ENCODE measurements at places on chromosomes 5 and 9.

DNA sequence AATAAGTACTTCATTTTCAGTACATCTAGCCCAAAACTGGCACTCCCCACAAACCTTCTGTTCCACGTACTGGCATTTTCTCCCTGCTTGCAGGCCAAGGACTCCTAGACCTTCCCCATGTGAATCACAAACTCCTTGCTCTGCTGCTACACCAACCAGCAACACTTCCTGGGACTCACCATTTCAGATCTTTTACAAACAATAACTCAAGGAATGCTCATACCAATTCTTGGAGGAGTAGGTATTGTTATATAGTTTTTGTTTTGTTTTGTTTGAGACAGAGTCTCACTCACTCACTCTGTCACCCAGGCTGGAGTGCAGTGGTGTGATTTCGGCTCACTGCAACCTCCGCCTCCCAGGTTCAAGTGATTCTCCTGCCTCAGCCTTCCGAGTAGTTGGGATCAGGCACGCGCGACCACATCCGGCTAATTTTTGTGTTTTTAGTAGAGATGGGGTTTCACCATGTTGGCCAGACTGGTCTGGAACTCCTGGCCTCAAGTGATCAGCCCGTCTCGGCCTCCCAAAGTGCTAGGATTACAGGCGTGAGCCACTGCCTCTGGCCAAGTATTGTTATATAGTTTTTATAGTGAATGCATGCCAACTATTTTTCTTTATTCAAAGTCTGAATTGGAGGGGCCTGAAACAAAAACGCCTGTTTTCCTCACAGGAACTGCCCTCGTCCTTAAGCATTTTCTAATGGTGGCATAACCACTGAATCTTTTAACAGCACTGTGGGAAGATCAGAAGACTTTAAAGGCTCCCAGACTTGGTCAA lies 210.8 kb downstream of the TSSK1B start:
- no peak for DNase-seq

DNA sequence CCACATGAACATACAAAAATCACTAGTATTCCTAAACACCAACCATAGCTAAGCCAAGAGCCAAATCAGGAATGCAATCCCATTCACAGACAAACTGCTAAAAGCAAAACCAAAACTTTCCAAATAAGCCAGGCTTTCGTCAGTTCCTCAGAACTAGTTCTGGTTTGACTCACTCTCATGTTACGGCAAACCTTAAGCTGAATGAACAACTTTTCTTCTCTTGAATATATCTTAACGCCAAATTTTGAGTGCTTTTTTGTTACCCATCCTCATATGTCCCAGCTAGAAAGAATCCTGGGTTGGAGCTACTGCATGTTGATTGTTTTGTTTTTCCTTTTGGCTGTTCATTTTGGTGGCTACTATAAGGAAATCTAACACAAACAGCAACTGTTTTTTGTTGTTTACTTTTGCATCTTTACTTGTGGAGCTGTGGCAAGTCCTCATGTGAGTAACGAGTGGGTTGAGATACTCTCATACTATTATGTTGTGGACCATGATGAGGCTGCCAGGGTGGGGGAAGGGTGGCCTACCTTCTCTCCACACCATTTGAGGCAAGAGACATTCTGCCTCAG lies at the start of gene PDCD1LG2:
TSS of gene PDCD1LG2 (plus strand) at position 172 of the 572 bp plus-strand sequence. CDS start 12,016 bp downstream, outside the sequence.
- DNase-seq, result no peak

- DNase-seq, result no peak
Observed at GRCh38 chr5:160685219-160685618, 166.8 kb downstream of the ATP10B start.

DNA sequence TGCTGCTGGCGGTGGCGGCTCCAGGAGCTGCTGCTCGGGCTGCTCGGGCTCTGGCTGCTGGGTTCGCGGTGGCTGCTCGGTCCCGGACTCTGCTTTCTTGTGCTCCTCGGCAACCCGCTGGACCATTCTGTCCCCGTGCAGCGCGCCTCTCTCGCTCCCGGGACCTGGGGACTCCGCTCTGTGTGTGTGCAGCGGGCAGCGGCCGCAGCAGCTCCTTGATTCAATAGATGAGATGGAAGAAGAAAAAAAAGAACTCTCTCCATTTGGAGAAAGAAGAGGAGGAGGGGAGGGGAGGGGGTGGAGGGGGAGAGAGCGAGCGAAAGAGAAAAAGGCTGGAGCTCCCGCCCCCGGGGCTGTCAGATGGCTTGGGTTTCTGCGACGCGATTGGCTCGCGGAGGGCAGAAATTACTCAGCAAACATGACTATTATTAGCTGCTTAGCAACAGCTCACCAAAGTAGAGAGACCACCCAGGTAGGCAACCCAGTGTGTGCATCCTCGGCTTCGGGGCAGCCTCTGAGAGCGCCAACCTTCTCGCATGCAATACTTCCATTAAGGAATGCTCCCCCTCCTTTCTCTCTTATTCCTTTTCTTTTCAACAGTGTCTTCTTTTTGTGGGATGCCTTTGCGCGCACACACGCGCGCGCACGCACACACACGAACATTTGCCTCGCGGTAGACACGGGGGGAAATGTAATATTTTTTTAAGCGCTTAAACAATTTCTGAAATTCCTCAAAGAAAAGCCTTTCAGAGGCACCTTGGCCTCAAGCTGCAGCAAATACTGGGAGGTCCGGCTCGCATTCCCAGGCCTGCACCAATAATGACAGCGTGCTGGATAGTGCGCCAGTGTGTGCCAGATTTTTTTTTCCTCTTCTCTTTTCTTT lies 7.6 kb downstream of the PTCH1 start:
- peak; percentile 97 for DNase-seq

GRCh38 chr5:13217636-13218035 lies 726.9 kb downstream of the DNAH5 start:
- DNase-seq, result no peak

GRCh38 chr9:123933440-123934212 lies 3.7 kb upstream of the DENND1A start:
- no peak for DNase-seq

GRCh38 chr9:134371731-134372130 lies 45.5 kb downstream of the RXRA start:
- DNase-seq, result no peak

DNA sequence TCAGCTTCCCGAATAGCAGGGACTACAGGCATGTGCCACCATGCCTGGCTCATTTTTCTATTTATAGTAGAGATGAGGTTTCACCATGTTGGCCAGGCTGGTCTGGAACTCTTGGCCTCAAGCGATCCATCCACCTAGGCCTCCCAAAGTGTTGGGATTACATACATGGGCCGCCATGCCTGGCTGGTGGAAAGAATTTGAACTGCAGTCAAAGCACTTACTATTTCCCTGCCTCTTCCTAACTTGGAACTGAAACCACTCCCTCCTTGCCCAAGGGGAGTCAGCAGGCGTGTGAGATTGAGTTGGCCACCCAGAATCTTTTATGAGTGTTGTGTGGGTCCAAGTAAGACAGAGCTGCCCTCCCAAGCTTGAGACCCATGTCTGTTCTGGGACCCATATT lies 86.1 kb upstream of the PTPN3 start:
- DNase-seq, result no peak

DNA sequence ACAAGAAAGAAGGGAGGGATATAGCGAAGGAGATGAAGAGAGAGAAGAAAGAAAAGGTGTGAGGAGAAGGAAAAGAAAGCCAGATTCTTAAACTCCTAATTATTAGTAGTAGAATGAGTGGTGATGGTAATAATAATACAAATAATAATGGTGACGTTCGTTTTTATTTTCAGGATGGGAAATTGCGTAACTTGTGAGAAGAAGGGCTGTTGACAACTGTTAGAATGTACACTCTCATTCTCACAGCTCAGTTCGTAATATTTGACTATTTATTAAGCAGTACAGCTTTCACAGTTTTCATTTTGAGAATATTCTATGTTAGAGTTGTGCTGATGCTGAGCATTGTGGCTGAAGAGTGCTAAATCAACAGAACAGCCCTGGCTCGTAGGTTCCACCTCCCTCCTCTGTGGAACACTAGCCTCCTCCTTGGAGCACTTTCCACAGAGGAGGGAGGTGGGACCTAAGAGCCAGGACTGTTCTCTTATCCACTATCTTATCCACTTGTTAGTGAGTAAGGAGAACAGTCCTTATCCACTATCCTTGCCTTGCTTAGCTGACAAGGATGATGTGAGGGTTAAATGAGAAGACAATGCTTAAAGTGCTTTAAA lies 258.3 kb upstream of the VLDLR start:
- no peak for DNase-seq

GRCh38 chr5:150489360-150490295 lies 18.3 kb upstream of the NDST1 start:
- no peak for DNase-seq

- DNase-seq, result no peak
Observed at GRCh38 chr5:177600508-177601018, 631 bp downstream of the B4GALT7 start.

- no peak for DNase-seq
Observed at GRCh38 chr9:22921742-22922141, 475.1 kb downstream of the DMRTA1 start.

DNA sequence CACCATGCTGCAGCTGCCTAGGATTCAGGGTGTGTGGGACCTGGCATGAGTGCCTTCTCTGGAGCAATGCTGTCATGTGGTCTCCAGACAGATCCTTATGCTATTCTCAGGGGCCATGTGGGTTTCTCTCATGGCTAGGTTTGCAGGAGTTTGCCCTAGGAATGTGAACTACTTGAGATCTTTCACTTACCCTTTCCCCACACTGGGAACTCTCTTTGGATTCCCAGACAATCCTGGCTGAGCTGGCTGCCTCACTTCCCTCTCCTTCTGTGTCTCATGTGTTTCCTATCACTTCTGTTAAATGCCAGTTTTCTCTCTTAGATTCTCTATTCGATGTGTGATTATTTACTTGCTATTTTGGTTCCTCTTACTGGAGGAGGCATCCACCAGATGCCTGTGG lies 270.2 kb upstream of the RASA1 start:
- no peak for DNase-seq

- no peak for DNase-seq
Observed at GRCh38 chr9:68844157-68844556, 139.1 kb downstream of the PIP5K1B start.

GRCh38 chr9:36164989-36165388 lies 4.2 kb upstream of the CCIN start:
- DNase-seq, result no peak

- DNase-seq, result no peak
Observed at GRCh38 chr9:26669701-26670670, 222.6 kb downstream of the CAAP1 start.

GRCh38 chr5:178461004-178461730 lies 129.0 kb downstream of the COL23A1 start:
- no peak for DNase-seq

DNA sequence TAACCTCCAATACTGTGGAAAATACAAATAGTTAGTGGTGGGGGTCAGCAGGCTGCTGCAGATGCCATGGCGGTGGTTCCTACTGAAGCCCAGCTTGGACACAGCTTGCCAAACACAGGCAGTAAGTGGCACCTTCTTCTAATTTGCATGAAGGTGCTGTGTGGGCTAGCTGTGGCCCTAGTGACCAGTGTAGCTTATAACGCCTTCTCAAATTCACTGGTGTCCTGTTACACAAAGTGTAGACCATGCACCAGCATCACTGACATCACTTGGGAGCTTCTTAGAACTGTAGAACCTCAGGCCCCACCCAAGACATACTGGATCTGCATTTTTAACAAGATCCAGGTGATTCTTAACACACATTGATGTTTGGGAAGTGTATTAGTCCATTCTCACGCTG lies 58.8 kb upstream of the TGFBR1 start:
- DNase-seq, result no peak

- no peak for DNase-seq
Observed at GRCh38 chr5:78649211-78649695, 681 bp upstream of the LHFPL2 start.

DNA sequence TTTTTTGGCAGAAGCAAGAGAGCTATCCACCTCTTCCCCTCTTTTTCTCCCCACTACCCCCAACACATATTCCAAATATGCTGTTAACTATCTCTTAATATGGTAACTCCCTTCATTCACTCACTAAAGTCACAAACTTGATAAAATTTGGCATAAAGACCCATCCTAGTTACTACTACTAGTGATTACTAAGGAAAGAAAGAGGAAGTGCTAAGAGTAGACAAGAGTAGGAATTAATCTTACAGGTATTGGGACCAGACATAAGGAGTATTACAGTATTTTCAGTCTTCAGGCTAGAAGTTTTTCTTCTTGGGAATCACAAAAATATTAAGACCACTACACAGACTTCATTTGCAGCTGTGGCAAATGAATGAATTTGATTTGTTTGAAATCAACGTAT lies 2.2 kb downstream of the ADAMTS6 start:
- DNase-seq, result no peak

GRCh38 chr9:37956904-37957663 lies 53.2 kb upstream of the SLC25A51 start:
- no peak for DNase-seq

DNA sequence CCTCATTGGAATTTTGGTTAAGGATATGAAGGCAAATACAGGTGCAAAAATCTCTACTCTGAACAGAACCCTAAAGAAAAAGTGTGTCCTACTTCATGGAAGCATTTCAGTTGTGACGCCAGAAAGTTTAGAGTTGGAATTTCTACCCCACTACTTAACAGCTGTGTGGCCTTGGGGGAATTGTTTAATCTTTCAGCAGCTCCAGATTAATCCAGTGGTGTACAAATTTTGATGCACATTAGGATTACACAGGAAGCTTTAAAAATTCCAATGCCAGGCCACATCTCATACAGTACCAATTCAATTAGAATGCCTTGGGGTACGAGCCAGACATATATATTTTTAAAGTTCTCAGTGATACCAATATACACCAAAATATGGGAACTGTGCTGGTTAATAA lies 266.1 kb downstream of the EDIL3 start:
- DNase-seq, result no peak

- DNase-seq, result no peak
Observed at GRCh38 chr5:132214491-132214890, 13.2 kb downstream of the P4HA2 start.

DNA sequence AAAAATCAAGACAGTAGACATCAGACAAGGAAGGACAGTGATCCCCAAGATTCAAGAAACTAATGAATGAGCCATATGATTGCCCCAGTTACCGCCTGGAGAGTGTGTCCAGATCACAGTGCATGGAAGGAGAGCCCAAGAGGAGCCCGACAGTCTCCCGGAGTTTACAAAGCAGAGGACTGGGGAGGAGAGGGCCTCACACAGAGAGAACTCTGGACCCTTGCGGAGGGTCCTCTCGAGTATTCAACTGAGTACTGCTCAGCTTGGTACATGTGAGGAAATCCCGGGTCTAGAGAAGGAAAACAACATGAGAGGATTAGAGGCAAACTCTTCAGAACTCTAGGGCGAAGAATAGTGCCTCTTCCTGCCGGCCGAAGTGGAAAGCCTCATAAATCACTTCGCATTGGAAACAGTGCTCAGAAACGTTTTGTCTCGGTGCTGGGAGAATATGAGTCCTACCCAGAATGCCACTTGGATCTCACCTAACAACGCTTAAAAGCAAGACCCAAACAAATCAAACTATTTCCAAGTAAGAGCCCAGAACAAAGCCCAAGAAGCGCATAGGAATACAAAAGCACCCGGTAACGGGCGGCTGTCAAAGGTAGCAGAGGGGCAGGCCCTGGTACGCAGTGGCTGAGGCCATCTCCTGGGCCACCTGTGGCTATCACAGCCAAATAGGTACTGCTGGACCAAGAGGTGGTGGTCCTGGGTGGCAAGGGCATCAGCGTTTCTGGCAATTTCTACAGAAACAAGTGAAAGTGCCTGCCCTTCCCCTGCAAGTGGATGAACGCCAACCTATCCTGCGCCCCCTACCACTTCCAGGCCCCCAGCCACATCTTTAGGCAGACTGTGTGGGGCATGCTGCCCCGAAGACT lies 36.0 kb downstream of the FAM78A start:
- DNase-seq, result no peak

GRCh38 chr9:15282567-15283285 lies 24.3 kb downstream of the TTC39B start:
- no peak for DNase-seq

Measured in NCI-H1417 treated with DMSO at 0.1 percent for 48 hours (cell line).